SJSA1 (cell line): ENCODE measurements at places on chromosomes 4 and X. TPM values are rescaled to one million over a fixed set of nuclear protein-coding genes. Genes with fewer than 3 reads are reported as not detected.

The MMGT1 gene
- 32.4 and 39.4 TPM in 2 replicates for total RNA-seq

The FGA gene
- not detected in 2 replicates for total RNA-seq

DNA sequence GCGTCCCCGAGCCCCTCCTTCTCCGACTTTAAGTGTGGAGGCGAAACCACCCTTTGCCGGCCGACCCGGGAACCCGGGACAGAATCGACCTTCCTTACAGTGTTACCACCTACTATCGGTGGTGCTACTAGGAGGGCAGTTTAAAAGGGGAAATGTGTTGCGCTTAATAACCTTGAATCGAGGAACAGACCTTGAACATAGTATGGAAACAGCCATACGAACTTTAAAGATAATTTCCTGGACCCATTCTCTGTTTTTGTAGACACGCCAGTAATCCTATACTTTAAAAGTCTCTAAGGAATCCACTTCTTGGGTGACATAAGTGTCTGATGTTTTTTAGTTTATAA is 1.5 kb downstream of the ING2 start:
- peak overlapping the region; percentile 92 for H3K27ac ChIP-seq
- DNase-seq = no peak
- H3K36me3 ChIP-seq = peaks cover 28% of the 10 kb centered on the region

DNA sequence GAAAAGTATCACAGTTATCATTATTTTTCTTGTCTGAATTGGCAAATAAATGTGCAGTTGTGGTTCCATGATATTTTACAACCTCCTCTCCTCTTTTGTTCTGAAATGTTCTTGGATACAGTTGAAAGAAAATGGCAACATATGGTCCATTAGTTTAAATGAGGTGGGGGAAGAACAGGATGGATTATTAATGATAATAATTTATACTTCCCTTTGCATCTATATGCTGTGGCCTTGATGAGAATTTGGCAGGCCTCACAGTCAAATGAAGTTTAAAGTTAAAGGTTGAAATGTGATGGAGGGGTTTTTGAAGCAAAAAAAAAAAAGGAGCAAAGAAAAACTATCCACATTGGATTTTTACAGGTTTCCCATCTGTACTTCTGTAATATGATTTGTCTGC is 946.3 kb upstream of the INTU start:
- H3K4me3 ChIP-seq = no peak overlapping the region
- DNase-seq = no peak
- H3K27me3 ChIP-seq = no peaks in the 10 kb centered on the region
- H3K4me1 ChIP-seq = peaks cover 6% of the 10 kb centered on the region; the same call in 1 of the 2 replicates
- H3K36me3 ChIP-seq = no peaks in the 10 kb centered on the region

DNA sequence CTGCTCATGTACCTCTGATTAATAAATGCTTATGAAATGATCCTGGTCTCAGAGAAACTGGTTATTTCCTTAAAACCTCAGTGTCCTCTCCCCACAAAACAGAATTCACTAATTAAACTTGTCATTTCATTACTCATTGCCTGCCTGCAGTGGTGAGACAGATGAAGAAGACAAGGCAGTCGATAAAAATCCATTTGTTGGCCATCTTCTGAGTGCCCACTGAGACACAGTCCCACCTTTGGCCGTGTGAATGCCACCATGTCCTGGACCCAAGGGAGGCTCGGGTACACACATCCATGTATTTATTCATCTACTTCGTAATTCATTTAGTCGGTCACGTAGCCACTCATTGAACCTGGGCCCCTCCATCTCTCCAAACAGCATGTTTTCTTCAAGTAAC is 3.5 kb downstream of the S100P start:
- H3K4me1 ChIP-seq = peaks cover 10% of the 10 kb centered on the region
- no peak overlapping the region for H3K4me3 ChIP-seq
- DNase-seq = no peak
- no peak overlapping the region for H3K27ac ChIP-seq
